ENCODE measurements at places on chromosomes 5 and 9.

GRCh38 chr9:3271581-3271980, 254.2 kb downstream of the RFX3 start:
- no peaks in the 10 kb centered on the region for H3K4me1 ChIP-seq
- no peak overlapping the region for H3K27ac ChIP-seq
- no peaks in the 10 kb centered on the region for H3K27me3 ChIP-seq
- H3K36me3 ChIP-seq: no peaks in the 10 kb centered on the region
- no peak for DNase-seq

GRCh38 chr9:134211811-134212485, 47.6 kb upstream of the RNU6ATAC start:
- H3K27ac ChIP-seq: no peak overlapping the region
- no peaks in the 10 kb centered on the region for H3K27me3 ChIP-seq
- no peak for DNase-seq
- no peaks in the 10 kb centered on the region for H3K36me3 ChIP-seq
- no peak overlapping the region for H3K4me3 ChIP-seq
- H3K4me1 ChIP-seq: no peaks in the 10 kb centered on the region

DNA sequence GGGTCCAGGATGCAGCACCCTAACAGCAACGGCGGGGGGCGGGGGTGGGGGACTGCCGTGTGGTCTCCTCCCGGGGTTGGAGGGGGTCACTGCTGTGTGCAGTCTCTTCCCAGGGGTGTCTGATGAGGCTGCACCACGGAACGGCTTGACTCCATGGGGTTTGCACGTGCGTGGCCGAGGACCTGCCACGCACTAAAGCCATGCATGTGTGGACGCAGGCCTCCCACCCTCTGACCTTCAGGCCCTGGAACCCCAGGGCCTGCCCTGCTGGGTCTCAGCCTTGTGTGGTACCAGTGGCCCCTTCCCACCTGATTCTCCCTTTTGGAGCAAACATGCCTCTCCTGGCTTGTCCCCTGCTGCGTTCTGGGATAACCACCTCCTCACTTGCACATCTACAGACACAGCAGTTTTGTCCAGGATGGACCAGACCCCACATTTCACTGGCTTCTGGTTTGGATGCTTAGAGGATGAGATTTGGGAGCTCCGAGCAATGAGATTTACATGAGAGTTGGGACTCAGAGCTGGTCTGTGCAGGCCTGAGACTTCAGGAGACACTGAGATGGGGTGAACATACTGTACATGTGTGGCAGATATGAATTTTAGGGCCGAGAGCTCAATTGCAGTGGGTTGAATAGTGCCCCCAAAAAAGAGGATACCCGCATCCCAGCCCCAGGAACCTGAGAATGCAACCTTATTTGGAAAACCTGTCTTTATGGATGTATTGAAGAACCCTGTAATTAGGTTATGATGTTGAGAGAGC, 45.8 kb downstream of the SLC12A7 start:
- H3K27ac ChIP-seq: no peak overlapping the region
- no peaks in the 10 kb centered on the region for H3K4me1 ChIP-seq
- H3K27me3 ChIP-seq: no peaks in the 10 kb centered on the region
- no peak overlapping the region for H3K4me3 ChIP-seq
- no peak for DNase-seq
- no peaks in the 10 kb centered on the region for H3K36me3 ChIP-seq

- no peaks in the 10 kb centered on the region for H3K27me3 ChIP-seq
- H3K27ac ChIP-seq: no peak overlapping the region
- H3K4me1 ChIP-seq: no peaks in the 10 kb centered on the region
- DNase-seq: no peak
- H3K36me3 ChIP-seq: no peaks in the 10 kb centered on the region
These were observed 49.0 kb downstream of the C5orf15 start for GRCh38 chr5:133919148-133920136.

DNA sequence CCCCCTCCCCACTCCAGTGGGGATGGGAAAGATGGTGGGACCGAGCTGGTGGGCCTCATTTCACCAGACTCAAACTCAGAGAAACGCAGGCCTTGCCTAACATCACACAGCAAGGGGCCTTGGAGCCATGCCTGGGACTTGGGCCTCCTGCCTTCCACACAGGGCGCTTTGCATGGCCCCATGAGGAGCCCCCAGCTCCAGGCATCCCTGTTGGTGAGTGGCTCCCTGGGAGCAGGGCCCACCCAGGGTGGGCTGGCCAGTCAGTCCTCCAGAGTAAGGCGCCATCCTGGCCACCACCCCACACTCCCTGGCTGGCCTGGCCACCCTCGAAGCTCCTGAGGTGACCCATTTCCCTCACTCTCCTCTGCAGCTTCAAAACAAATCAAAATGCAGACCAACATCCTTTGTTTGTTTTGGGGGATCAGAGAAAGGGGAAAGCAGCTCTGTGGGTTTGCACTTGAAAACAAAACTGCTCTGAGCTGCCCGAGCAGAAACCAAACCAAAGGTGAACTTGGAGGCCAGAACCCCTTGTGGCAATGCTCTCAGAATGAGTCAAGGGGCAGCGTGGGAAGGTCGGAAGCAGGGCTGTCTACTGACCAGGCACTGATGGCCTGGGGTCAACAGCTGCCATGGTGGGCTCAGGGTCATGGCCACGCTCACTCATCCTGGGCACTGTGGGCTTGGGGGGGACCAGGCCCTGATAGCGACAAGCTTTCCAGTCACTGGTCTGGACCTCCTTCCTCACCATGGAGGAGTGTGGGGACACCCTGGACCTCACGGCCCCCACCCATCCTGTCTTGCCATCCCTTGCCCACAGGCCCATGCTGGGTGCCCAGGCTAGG, 37.0 kb upstream of the VDAC1 start:
- peaks cover 11% of the 10 kb centered on the region for H3K4me1 ChIP-seq
- DNase-seq: no peak
- no peaks in the 10 kb centered on the region for H3K27me3 ChIP-seq
- H3K27ac ChIP-seq: peak overlapping the region; percentile 24
- no peaks in the 10 kb centered on the region for H3K36me3 ChIP-seq

DNA sequence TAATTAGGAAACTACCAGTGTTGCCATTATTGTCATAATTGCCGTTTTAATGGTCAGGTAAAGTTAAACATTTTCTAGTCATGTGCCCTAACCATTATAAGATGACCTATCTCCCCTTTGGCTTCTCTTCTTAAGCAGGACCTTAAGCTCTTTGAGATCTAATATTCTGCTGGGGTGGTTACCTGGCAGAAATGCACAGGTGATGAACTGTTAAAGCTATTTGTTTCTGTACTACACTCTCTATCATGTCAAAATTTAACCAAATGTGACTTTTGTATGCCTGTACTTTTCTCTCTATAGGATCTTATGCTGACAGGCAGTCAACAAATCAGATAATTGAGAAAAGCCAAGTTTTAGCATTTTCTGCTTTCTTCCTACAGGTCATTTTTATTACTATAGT, 23.3 kb downstream of the ALDH1A1 start:
- DNase-seq: no peak
- no peaks in the 10 kb centered on the region for H3K27me3 ChIP-seq
- H3K27ac ChIP-seq: no peak overlapping the region
- H3K4me3 ChIP-seq: no peak overlapping the region
- H3K36me3 ChIP-seq: no peaks in the 10 kb centered on the region

GRCh38 chr5:138472353-138472752, 7.1 kb downstream of the EGR1 start:
- H3K4me3 ChIP-seq: no peak overlapping the region
- no peak for DNase-seq
- no peaks in the 10 kb centered on the region for H3K36me3 ChIP-seq
- no peaks in the 10 kb centered on the region for H3K27me3 ChIP-seq
- peaks cover 8% of the 10 kb centered on the region for H3K4me1 ChIP-seq
- no peak overlapping the region for H3K27ac ChIP-seq
